GM20000 (cell line): ENCODE measurements at places on chromosomes 3 and 15.
A peak's percentile ranks its signal among the peaks of the same experiment; 100 is the strongest.

- DNase-seq, result no peak
Observed at GRCh38 chr3:111589303-111590142, 5.6 kb downstream of the ZBED2 start.

GRCh38 chr3:184315871-184316661, 1.7 kb downstream of the EIF4G1 start:
- peak; percentile 21 for DNase-seq

DNA sequence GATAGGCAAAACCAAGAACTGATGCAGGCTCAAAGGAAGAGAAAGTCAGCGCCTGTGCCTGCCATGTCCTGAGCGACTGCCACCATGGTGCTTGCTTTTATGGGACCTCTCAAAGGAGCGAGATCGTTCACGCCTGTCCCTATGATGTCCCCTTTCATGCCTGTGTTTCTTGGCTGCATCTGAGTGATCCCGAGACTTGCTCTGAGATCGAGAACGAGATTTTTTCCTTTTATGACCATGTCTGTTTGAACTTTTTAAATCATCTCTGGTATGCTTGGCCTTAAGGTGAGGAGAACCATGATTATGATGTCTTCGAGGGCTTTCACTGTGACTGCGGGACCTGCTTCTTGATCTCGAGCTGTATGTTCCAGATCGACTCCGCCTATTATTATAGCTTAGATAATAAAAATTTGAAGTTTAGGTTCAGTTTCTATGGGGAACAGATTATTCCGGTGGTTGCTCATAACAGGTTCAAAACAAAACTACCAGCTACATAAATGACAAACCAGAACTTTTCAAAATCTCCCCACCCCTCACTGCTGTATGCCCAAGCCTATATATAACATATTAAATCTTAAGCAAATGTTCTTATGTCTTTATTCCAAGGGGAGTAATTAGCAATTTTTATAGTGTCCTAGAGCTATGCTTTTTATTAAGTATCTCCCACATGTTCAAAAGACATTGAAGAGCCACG, 11.6 kb downstream of the CCNL1 start:
- no peak for DNase-seq

GRCh38 chr3:173586166-173586565, 188.6 kb downstream of the NLGN1 start:
- DNase-seq, result no peak

DNA sequence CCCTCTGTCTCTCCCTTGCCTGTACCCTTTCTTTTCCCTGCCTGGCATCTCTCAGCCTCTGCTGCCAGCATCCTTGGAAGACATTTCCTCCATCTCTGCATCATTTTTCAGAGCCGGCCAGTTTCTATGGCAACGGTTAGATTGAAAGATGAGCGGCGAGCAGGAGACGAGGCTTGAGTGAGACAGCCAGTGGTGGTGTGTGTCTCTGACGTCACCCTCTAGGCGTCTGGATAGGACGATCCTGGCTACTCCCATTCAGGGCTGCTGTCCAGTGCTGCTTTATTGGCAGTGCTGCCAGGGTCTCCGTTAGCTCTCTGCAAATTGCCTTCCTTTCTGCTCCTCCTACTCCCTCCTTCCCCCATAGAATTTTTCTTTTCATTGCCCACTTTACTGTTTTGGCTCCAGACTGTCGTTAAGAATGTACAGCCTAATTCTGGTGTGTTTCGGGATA, 57.9 kb downstream of the TRAK1 start:
- no peak for DNase-seq

DNA sequence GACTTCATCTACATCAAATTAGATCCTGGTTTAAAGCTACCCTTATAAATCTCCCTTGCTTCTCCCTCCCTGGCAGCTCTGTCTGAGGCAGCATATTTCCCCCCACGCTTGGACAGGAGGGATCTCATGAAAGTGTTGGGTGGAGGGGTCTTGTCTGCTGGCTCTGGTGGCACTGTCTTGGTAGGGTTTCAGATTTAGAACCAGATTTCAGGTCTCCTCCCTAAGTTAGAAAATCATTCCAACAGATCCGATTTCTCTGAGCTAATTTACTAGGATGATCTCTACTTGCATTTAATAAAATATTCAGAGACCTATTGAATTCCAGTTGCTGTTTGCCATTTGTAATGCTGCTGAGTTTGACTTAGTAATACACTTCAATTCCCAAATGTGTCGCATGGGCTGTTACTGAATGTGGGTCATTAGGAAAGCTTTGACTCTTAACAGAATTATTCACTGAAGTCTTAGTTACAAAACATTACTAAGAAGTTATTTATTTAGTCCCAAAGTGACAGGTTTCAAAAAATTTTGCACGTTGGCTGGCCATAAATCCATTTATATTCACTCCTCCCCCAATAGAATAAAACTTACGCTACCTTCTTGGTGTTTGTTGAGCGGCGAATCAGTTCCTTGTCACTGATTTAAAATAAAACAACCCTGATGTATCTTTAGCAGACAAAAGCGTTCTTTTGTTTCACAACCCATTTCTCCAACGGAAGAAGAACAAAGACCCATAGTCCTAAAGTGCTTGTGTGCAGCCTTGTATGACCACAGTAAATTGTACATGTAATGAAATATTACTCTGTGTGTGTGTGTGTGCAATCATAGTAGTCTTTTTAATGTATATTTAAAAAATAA, 84.5 kb downstream of the TRAK1 start:
- DNase-seq, result no peak

DNA sequence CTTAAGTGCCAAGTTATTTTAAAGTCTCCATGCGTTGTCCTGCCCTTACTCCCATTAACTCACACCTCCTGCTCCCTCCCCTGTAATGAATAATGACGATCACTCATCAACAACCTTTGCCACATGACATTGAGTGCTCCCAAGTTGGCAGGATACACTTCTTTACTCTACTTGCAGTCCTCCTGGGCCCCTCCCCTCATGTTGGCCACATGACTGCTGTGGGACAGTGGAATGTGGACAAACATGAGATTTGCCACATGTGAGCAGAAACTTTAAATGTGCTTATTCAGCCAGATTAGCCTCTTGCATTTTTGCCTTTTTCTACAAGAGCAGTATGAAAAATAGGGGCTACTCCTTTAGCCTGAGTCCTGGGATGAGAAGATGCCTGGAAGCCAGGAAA, 167.9 kb downstream of the DCLK3 start:
- no peak for DNase-seq

DNA sequence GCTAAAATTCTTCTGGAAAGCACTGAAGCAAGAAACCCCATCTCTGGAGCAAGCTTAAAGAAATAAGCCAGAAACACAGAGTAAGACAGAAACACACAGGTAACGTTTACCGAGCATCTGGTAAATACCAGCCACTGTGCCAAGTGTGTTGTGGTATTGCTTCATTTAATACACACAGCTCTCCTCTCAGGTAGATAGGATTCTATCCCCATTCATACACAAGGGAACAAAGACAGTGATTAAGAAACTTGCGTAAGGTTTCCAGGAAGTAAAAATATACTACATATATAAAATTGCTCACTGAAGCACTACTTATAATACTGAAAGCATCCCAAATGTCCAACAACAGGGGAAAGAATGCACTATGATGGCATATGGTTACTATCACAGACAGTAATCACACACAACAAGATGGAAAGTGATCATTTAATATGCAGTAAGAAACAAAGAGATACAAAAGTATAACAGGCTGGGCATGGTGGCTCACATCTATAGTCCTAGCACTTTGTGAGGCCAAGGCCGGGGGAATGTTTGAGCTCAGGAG, 27.5 kb downstream of the TAMM41 start:
- DNase-seq, result no peak

DNA sequence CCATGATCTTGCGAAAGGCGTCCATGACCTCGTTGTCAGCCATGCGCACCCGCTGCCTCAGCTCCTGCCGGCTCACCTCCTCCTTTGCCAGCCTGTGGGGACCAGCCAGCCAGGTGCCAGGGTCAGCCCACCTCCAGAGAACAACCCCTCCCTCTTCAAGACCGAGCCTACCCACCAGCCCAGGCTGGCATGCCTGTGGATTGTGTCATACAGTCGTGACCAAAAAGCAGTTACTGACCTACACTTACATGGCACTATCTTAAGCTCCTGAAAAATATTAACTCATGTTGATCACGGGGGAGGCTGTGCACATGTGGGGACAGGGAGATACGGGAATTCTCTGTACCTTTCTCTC, 10.7 kb upstream of the CAMK1 start:
- DNase-seq, result no peak

GRCh38 chr3:45597171-45597570, 2.6 kb downstream of the LIMD1 start:
- DNase-seq, result no peak

DNA sequence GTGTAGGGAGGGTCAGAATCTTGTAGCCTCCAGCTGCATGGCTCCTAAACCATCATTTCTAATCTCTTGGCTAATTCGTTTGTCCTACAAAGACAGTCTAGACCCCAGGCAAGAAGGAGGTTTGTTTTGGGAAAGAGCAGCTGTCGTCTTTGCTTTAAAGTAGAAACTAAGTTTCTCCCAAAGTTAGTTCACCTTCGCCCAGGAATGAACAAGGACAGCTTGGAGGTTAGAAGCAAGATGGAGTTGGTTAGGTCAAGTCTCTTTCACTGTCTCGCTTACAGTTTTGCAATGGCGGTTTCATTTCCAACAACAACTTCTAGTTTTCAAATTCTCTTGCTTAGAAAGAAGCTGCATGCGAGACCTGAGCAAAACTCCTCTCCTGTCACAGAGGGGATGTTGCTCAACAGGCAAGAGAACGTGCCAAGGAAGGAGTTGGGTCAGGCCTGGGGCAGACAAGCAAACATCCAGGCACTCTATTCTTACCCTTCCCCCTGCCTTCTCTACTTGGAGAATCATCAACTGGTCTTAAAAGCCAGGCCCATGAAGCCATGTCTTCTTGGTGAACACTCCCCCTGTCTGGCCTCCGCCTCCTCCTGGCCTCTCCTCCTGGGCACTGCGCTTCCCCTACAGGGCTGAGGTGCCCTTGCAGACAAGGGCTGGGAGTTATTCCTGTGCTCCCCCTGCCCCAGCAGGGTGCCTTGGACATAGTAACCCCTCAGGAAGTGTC, 57.6 kb downstream of the TMEM44 start:
- no peak for DNase-seq

DNA sequence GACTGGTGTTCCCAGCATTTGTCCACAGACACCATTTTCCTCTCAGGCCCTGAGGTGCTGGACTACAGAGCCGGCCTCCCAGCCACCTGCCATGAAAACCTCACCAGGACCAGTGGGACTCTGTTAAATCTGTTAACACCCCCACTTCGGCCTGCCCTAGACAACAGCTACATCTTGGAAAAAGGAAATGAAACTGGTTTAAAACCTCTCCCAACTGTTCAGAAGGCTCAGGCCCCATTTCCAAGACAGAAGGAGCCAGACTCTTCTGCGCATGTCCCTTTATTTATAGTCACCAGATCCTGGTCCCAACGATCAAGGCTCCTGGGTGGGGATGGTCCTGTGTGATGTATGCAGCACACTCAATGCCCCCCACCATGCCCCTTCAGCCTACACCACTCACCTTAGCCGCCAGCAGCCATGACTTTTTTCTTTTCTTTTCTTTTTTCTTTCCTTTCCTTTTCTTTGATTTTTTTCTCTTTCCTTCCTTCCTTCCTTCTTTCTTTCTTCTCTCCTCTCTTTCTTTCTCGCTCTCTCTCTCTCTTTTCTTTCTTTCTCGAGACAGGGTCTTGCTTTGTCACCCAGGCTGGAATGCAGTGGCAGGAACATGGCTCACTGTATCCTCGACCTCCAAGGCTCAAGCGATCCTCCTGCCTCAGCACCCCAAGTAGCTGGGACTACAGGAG, 25.5 kb upstream of the FLNB start:
- no peak for DNase-seq
